Activated CD4-positive, alpha-beta T cell treated with anti-CD3 and anti-CD28 coated beads, Interleukin-2, Interleukin-4, amounts not matched to agents 100 ng/mL and 50 ng/mL, durations not matched to agents 16 hours and 8 hours (primary cell): ENCODE measurements at places on chromosomes 16 and 17.

DNA sequence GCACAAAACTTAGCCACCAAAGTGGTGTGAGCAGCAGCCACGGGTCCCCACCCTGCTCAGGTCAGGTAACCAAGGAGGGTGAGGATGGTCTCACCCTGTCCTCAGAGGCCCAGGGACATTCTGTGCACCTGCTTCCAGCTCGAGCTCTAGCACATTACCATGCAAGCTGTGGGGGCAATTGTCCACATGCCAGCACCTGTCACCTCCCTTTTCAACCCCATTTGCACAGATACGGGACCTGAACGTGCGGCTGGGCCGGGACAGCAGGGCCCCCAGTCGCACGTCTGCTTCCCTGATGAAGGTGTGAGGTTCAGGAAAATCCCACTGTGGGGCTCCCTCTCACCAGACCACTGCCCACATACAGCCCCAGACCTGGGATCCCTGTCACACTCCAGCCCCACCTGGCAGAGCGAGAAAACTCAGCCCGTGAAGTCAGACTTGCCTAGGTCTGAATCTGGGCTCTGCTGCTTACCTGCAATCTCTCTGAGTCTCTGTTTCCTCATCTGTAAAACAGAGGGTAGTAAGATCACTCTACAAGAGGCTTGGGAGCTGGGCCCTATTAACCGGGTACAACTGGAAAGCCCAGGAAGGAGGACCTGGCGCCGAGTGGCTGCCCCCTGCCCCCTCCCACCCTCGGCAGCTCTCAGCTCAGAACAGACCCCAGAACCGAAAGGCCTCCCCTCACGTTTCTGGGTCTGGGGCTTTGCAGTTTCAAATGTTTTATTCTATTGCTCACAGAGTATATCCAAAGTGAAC, 7.9 kb downstream of the WFIKKN2 start:
- DNase-seq = no peak

DNA sequence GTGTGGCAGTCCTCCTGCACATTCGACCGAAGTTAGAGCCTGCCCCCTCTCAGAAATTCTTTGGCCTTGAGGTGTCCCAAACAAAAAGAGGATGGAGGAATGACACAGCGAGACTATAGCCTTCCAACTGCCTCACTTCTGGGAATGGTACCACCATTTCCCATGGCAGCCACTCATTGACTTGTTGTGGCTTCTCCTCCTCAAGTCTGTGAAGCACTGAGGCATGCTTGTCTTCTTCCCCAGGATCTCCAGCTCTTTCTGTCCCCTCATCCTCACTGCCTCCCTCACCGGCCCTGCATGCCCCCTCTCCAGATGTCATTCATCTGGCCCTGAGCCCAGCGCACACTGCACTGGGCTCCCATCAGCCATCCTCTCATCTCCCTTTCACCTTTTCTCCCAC, 43.7 kb upstream of the DNAH9 start:
- no peak for DNase-seq

DNA sequence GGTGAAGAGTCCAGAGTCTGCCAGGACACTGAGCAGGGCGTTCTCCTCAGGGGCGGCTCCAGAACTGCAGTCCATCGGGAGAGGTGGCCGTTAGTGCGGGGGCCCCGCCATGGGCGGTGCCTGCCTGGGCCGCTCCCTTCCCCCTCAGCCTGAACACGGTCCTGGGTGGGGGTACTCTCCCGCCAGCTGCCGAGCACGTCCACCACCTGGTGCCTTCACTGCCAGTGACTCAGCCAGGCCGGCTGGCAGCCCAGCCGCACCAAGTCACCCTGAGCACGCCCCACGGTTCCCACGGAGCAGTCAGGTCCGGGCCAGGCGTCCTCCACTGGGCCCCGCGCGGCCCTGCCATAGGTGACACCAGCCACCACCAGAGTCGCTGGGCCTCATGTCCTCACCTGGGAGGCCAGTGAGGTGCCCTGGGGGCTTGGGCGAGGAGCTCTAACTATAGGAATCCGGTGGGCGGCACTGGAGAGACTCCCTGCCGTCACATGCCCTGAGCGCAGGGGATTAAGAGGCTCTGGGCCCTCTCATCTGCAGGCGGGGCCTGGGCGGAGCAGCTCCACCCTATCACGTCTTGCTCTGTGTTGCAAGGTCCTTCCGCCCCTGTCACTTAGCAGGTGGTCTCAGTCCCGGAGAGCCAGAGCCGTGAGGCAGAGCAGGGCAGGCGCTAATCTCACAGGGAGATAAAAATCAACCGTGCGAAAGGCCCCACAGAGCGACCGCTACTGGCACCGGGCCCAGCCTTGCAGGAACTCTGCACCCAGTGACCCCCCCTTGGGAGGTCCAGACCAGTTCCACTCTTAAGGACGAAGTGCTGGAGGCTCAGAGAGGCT, 14.3 kb downstream of the PIEZO1 start:
- peak; percentile 11 for DNase-seq

- DNase-seq = no peak
These were observed 49.8 kb downstream of the NDEL1 start for GRCh38 chr17:8485491-8485890.

- no peak for DNase-seq
These were observed 590 bp downstream of the KRT33B start for GRCh38 chr17:41369023-41369422.

- DNase-seq = no peak
These were observed 151.1 kb upstream of the IRX5 start for GRCh38 chr16:54779549-54779948.

DNA sequence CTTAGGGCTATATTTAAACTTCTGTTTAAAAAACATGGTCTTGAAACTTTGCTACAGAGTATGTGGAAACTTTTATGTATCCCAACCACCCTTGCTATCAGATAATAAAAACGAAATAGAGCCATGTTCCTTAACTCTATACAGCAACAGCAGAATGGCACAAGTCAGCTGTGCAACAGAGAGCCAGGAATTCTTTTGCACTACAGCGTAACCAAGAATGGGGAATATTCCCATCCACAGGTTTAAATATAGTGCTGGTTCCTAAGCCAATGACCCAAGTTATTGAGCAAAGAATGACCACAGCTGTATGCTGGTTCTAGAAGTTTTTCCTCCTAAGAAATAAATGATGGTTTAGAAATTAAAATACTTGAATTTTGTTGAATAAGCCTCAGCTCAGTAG, 33.1 kb downstream of the SETD6 start:
- no peak for DNase-seq

GRCh38 chr17:20114466-20114865, 105.3 kb downstream of the SPECC1 start:
- no peak for DNase-seq
